ENCODE measurements at places on chromosomes 5 and 9. TPM values are rescaled to one million over a fixed set of nuclear protein-coding genes. Genes with fewer than 3 reads are reported as not detected.

The SERF1A gene
- 1.5 TPM for total RNA-seq

The C9orf72 gene
- total RNA-seq = 10.2 TPM

The EIF4EBP3 gene
- total RNA-seq = 8.6 TPM

The FRRS1L gene
- not detected for total RNA-seq

- H3K4me1 ChIP-seq = peaks cover 73% of the 10 kb centered on the region
- peak; percentile 33 for DNase-seq
- peaks cover 3% of the 10 kb centered on the region for H3K36me3 ChIP-seq
- peak overlapping the region; percentile 28 for H3K4me3 ChIP-seq
- H3K27me3 ChIP-seq = peaks cover 5% of the 10 kb centered on the region
Measured at GRCh38 chr9:134393582-134394280, 67.5 kb downstream of the RXRA start.

GRCh38 chr9:114423181-114423580 is 35.4 kb upstream of the AKNA start:
- H3K4me3 ChIP-seq = no peak overlapping the region
- DNase-seq = no peak
- H3K27ac ChIP-seq = no peak overlapping the region

- H3K27me3 ChIP-seq = peaks cover 3% of the 10 kb centered on the region
- H3K36me3 ChIP-seq = no peaks in the 10 kb centered on the region
- no peak overlapping the region for H3K4me3 ChIP-seq
- DNase-seq = no peak
Measured at GRCh38 chr5:76290321-76290757, 112.7 kb upstream of the IQGAP2 start.

- H3K36me3 ChIP-seq = no peaks in the 10 kb centered on the region
- DNase-seq = no peak
- no peak overlapping the region for H3K4me3 ChIP-seq
- H3K27ac ChIP-seq = no peak overlapping the region
Measured at GRCh38 chr5:89120719-89121118, 237.7 kb upstream of the MEF2C start.

DNA sequence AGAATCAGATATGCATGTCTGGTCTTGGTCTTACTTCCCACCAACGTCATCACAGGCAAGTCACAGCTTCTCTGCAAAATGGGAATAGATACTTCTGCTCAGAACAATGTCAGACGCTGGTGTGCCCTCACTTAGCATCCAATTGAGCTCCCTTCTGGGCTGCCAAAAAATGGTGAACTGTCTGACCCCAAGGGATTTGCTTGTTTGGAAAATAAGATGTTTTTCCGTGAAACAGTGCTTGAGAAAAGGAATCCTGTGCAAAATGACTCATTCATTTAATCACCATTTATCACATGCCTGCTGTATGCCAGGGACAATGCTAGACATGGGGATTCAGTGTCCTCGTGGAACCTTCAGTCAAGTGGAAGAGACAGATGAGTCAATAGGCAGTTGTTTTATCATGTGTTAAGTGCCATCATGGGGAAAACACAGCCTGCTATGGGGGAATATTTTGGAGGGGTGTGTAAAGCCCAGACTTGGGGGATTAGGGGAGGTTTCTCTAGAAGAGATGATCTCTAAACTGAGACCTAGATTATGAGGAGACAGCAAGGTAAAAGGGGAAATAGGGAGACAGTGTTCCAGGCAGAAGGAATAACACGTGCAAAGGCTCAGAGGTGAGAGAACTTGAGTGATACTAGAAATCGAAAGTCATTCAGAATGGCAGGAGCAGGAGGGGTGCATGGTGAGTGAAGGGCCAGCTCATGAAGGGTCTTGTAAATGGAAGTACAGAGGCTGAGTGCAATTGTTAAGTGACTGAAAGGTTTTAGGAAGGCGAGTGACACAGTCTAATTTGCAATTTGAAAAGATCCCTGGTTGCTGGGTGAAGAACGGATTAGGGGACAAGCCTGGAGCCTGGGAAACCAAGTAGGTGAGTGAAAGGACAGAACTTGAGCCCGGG is 3.9 kb downstream of the NIPAL4 start:
- H3K4me3 ChIP-seq = no peak overlapping the region
- peaks cover 30% of the 10 kb centered on the region for H3K27me3 ChIP-seq
- peaks cover 19% of the 10 kb centered on the region for H3K4me1 ChIP-seq
- no peaks in the 10 kb centered on the region for H3K36me3 ChIP-seq
